ENCODE measurements at places on chromosomes 12 and 14.

DNA sequence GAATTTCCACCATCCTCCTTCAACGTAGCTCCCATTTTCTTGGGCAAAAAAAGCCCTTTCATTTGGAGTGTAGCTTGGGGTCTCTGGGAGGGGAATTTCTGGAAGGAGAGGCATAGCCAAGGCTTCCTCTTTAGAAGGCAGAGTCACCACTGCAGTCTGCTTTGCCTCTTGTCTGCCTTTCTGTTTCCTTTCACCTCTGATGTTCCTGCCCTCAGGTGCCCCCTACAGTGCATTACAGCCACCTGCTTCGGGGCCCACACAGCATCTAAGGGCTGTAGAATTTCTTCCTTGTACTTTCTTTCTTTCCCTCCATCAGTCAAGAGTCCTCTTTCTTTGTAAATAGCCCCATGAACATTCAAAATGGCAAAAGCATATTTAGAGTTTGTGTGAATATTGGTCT lies 1313.9 kb downstream of the TMEM121 start:
- no peak for DNase-seq

- DNase-seq = no peak
Measured at GRCh38 chr12:51974646-51975045, 23.1 kb downstream of the ACVR1B start.

DNA sequence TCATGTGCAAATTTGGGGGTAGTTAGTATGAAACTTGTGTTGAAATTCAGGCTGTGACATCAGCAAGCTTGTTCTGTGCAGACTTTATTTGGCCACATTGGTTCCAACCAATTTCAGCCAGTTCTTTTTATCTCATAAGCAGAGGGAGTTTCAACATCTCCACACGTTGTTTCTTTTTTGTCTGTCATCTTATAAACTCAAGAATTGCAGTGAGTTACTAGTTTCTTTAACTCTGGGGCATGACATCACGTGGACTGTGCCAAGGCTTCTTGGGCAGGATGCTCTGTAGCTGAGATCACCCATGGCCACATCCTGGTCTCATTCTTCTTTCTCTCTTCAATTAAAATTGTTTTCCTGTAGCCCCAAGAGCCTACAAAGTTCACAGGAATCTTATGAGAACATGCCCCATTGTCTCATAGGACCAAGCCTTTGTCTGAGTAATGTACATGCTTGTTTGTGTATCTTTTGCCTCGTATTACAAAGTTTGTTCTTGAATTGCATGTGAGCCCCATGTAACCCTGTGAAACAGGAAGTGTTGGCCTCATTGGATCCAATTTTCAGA lies 982.0 kb upstream of the TMEM132C start:
- DNase-seq = no peak

DNA sequence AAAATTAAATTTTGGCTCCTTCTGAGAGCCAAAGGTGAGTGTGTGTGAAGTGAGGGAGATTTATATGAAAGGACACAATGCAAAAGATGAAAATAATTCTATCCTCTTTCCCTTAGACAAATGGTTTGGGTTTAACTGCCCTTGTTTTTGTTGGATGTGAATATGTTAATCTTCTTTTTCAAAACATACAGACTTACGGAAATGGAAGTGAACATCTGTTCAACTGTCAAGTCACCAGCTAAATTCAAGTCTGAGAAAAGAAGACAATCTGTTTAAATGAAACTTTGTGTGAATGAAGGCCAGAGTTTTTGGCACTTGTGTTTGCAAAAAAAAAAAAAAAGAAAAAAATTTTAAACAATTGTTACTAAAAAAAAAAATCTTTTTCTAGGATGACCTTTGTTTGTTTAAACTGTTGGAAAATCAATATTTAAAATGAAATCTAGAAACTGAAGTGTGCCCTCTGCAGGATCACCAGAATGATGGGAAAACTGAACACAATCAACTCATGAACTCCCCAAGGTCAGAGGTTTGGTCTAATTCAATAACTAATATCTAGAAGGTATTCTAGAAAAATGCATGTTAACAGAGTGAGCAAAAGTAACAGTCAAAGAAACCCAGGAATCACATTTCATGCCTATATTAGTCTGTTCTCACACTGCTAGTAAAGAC lies 448.8 kb downstream of the FLRT2 start:
- no peak for DNase-seq

- no peak for DNase-seq
Measured at GRCh38 chr12:109586385-109587296, 13.0 kb downstream of the MVK start.

- no peak for DNase-seq
Measured at GRCh38 chr14:75335571-75335970, 56.9 kb downstream of the FOS start.

- DNase-seq = no peak
Measured at GRCh38 chr12:27221625-27222387, 22.3 kb upstream of the STK38L start.

- no peak for DNase-seq
Measured at GRCh38 chr12:129186952-129187351, 333.7 kb downstream of the GLT1D1 start.

DNA sequence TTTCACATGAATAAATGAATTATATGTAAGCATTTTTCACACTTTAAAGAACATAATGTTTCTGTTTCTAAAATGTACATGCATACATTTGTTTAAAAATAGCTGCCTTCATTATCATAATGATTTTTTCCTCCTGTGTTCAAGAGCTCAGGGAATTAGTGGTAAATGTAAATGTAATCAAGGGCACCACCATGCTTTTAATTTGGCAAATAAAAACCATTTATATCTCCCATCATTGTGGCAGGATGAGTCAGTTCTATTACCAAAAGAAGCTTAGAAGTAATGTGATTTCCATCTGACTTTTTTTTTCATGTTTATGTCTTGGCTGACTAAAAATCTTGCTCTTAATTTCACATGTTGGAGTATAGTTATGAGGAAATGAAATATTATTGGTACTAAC lies 176.1 kb downstream of the GXYLT1 start:
- DNase-seq = no peak

DNA sequence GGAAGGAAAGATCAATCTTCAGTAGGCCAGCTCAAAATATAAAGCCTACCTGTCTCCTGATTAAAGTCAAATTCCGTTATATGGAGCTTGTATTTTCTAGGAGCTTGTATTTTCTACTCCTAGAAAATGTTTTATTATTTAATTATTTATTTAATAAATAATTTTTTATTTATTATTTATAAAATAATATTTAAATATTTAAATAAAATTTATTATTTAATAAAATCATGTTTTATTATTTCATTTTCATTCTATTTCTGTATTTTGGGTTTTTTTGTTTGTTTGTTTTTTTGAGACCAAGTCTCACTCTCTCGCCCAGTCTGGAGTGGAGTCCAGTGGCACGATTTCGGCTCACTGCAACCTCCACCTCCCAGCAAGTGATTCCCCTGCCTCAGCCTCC lies 9.7 kb downstream of the OR6C75 start:
- DNase-seq = no peak

GRCh38 chr12:25992026-25992782 lies 33.7 kb downstream of the RASSF8 start:
- DNase-seq = no peak

- no peak for DNase-seq
Measured at GRCh38 chr14:27727251-27727770, 1039.3 kb upstream of the FOXG1 start.

- no peak for DNase-seq
Measured at GRCh38 chr12:6548966-6549683, 6.7 kb downstream of the IFFO1 start.

DNA sequence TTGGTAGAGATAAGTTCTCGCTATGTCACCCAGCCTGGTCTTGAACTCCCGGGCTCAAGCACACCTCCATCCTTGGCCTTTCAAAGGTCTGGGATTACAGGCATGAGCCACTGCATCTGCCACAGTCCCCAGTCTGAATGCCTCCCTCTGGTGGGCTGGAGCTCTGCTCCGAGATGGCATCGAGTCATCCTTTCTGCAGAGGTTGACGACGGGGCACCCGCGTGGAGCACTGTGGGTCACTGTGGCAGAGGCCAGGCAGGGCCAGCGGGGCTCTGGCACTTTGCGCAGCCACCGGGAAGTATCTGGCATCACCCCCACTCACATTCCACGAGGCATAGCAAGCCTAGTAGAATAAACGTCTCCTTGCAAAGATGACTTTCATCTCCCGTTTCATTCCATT lies 163.3 kb upstream of the DIO3 start:
- DNase-seq = no peak

DNA sequence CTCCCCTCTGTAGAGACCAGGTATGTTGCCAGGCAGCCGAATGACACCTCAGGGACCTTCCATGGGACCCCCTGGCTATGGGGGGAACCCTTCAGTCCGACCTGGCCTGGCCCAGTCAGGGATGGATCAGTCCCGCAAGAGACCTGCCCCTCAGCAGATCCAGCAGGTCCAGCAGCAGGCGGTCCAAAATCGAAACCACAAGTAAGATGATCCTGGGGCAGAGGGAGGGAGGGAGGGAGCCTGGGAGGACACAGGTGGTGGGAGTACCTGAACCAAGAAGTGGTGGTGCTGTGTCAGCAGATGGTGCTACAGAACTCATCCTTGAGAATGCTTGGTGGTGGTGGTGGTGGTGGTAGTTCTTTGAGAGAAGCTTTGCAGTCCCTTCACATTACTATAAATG lies 1.0 kb downstream of the SMARCD1 start:
- no peak for DNase-seq

DNA sequence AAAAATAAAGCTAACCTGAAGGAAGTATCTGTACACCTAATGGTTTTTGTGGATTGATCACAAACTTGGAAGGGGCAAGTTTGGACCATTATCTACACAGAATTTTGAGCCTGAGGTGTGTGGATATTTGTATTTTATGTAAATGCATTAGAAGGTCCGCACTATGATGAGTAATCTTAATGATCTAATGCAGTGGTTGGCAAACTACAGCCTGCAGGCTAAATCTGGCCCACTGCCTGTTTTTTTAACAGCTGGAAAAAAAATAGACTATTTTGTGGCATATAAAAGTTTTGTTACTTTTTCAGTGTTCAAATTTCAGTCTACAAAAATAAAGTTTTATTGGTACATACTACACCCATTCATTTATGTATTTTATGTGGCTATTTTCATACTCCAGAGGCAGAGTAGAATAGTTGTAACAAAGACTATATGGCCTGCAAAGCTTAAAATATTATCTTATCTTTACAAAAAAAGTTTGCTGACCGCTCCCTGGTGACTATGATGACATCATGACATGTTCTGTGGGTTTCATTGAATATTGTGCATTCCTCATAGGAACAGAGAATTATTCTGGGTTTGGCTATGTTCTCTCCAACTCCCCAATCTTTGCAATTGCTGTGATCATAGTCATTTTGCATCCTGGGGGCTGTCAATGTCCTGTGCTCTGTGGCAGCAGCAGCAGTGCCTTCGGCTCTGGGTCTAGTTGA lies 962.6 kb upstream of the FBXO33 start:
- no peak for DNase-seq

DNA sequence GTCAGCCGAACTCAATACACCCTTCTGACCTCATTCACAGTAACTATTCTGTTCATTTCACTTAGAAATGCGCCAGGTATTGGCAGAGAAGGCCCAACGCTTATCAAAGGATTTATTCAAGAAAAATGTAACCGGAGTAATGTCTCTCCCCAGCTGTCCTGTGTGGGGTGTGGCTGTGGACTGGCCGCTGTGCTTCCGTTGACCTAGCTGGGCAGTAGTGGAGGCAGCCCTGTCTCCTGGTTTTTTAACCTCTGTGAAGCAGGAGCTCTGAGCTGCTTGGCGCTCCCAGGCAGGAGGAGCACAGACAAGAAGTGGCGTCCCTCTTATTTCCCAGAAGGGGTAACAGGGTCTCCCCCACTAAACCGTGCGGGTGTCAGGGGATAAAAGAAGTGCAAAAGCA lies 85.2 kb downstream of the ESR2 start:
- no peak for DNase-seq

GRCh38 chr14:49553892-49554291 lies 32.3 kb downstream of the RPS29 start:
- DNase-seq = no peak

- no peak for DNase-seq
Measured at GRCh38 chr14:21405097-21405496, 21.3 kb upstream of the SUPT16H start.

DNA sequence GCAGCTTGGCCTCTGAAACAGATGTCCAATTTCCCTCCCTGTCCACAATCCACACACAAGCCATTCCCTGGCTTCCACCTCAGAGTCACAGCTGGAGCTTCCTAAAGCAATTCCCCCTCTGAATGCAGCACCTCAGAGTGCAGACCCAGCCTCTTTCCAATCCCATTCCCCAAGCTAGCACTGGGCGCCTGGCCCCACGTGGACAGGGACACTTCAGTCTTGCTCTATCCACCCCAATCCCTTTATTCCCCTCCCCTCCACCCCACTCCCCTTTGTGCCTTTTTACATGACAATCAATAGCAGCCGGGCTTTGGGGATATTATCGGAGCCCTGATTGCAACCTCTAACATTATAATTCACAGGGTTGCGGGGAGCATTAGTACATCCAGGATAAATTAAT lies 292.6 kb downstream of the TTC8 start:
- no peak for DNase-seq

DNA sequence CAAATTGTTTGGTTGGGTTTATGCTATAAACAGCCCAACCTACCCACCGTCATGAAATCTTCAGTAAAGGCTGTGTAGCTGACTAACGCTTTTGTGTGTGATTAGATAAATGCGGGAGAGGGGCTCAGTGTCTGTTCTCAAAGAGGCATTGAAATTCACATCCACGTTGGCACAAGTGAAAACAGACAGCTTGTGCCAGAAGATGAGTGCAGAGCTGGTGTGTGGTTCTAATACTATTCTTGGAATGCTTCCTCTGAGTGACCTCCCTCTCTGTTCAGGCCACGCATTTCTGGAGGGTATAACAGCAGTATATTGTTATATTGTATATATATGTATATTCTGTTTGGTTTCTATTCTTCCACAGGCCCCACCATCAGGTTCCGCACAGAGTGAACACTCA lies 263.8 kb downstream of the APAF1 start:
- no peak for DNase-seq

DNA sequence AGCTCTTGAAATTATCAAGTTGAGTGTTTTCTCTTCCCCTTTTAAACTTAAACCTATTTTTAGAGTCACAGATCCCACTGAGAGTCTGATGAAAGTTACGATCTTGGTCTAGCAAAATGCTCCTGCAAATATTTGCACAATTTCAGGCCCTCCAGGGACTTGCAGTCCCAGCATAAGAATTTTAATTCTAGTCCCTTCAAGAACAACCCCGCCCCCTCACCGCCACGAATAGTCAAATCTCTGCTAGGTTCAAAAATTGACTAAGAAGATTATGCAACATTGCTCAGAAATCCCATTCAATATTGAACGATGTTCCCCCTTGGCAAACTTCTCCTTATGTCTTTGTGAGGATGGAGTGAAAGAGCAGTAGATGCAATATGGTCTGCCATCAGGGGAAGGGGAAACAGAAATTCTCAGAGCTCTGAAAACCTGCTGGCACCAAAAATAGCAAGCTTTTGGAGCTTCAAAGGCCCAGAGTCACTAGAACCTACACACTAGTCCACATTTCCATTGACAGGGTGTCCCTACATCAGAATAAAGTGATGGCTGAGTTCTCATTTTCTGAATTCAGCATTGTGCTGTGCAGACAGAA lies 127.5 kb upstream of the CCDC175 start:
- DNase-seq = no peak

- DNase-seq = no peak
Measured at GRCh38 chr12:12938541-12938940, 13.4 kb downstream of the GPRC5D start.

- no peak for DNase-seq
Measured at GRCh38 chr12:109949089-109949488, 47.1 kb downstream of the GIT2 start.

GRCh38 chr12:29054858-29055663 lies 94.0 kb upstream of the FAR2 start:
- DNase-seq = no peak

Measured in HEK293T (cell line).